ENCODE measurements at places on chromosomes 16 and 17.

GRCh38 chr16:67558859-67559258 is 3.5 kb upstream of the CTCF start:
- no peak for DNase-seq

DNA sequence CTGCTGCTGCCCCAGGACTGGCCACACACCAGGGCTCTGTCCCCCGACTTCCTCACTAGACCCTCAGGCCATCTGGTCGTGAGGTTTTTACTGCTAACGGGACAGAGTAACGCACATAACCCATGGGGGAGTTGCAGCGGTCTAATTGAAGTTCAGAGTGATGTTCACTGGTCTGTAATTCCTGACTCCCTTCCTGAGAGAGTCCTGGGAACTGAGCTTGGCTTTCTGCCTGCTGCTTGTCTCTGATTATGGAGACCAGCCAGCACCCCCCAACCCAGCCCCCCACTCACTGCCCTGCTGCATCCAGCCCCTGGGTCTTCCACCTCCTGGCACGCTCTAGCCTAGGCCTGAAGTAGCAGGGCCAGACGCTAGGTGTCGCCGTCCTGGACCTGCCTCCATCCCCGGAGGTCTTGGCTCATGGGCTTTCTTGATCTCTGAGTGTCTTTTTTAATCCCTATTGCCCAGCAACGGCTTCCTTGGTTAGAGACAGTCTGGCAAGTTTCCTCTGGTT is 192.9 kb downstream of the CCDC182 start:
- DNase-seq, result no peak

- no peak for DNase-seq
Observed at GRCh38 chr16:11379420-11379819, 34.2 kb downstream of the RMI2 start.

GRCh38 chr16:69340095-69340644 is 598 bp downstream of the NIP7 start:
- no peak for DNase-seq

- DNase-seq, result no peak
Observed at GRCh38 chr17:16986391-16986790, 14.5 kb upstream of the TNFRSF13B start.

DNA sequence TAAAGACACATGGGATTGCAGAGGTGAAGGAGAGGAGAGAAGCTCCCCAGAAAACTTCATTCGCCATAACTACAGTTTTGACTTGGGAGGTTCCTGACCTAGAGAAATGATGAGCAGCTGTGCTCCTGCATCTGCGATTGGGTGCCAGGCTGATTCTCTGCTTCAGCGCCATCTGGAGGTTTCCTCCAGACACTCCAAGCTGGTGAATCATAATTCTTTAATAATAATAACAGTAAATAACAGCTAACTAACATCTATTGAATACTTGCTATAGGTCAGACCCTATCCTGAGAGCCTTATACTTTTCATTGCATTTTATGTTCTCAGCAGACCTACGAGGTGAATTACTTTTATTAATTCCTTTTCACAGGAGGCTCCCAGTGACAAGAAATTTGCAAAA is 575.8 kb downstream of the TOX3 start:
- no peak for DNase-seq

DNA sequence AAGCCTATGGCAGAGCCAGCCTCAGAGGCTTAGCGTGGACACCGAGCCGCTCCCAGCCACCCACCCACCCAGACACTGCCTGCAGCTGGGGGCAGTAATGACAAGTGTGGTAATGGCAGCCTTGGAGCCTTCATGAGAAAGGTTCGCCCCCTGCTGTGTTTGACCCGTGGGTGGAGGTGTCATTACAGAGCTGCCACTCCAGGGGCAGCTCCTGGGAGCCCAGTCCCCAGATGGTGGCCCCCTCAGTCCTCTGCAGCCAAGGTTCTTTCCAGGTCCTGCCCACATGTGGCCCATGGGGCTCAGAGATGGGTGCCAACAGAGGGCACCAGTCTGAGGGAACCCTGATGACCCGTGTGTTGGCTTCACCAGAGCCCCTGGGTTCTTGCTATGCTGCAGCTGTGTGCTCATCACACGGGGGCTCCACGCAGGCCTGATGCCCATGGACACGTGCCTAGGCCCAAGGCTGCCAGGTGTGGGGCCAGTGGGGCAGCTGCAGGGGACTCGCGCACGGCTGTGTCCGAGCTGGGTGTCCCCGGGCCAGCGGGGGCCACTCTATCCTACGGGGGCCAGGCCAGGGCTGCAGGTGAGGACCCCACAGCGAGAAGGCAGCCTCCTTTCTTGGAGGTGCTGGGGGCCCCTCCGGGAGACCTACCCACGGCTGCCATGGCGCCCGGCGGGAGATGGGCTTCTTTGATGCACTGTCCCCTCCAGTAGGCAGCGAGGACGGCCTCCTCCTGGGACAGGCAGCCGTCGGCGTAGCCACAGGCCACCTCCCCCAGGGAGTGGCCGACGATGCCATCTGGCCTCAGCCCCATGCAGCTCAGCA is 8.1 kb downstream of the FASN start:
- no peak for DNase-seq

- no peak for DNase-seq
Observed at GRCh38 chr17:61325382-61326073, 74.1 kb upstream of the TBX2 start.
